ENCODE measurements at places on chromosomes 12 and 14.

- H3K27me3 ChIP-seq = peaks cover 8% of the 10 kb centered on the region
- no peak overlapping the region for H3K27ac ChIP-seq
- H3K36me3 ChIP-seq = no peaks in the 10 kb centered on the region
- H3K4me3 ChIP-seq = no peak overlapping the region
- DNase-seq = peak; percentile 70
Measured at GRCh38 chr14:76720382-76720813, 40.9 kb upstream of the VASH1 start.

- H3K27ac ChIP-seq = no peak overlapping the region
- H3K27me3 ChIP-seq = no peaks in the 10 kb centered on the region
- no peak for DNase-seq
- H3K36me3 ChIP-seq = no peaks in the 10 kb centered on the region
Measured at GRCh38 chr12:115035535-115036107, 351.6 kb upstream of the TBX3 start.

GRCh38 chr12:1848745-1849144 lies 28.4 kb downstream of the LRTM2 start:
- H3K36me3 ChIP-seq = no peaks in the 10 kb centered on the region
- no peak for DNase-seq
- no peak overlapping the region for H3K4me3 ChIP-seq
- H3K4me1 ChIP-seq = peaks cover 4% of the 10 kb centered on the region

- no peak for DNase-seq
- peaks cover 38% of the 10 kb centered on the region for H3K36me3 ChIP-seq
- H3K27ac ChIP-seq = no peak overlapping the region
- H3K4me1 ChIP-seq = peaks cover 11% of the 10 kb centered on the region
- H3K4me3 ChIP-seq = no peak overlapping the region
Measured at GRCh38 chr12:103783744-103784664, 57.0 kb downstream of the NT5DC3 start.
